ENCODE measurements at places on chromosomes 2 and 18.
A peak's percentile ranks its signal among the peaks of the same experiment; 100 is the strongest.

DNA sequence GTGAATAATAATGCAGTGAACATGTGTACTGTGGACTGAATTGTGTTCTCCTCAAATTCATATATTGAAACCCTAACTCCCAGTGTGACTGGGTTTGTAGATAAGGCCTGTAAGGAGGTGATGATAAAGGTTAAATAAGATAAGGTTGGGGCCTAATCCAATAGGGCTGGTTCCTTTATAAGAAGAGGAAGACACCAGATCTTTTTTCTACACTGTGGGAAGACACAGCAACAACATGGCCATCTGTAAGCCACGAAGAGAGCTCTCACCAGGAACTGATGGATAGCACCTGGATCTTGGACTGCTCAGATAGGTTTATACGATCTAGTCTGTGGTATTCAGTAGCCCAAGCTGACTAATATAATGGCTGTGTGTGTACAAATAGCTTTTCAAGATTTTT lies 66.8 kb downstream of the BMPR2 start:
- DNase-seq = no peak

DNA sequence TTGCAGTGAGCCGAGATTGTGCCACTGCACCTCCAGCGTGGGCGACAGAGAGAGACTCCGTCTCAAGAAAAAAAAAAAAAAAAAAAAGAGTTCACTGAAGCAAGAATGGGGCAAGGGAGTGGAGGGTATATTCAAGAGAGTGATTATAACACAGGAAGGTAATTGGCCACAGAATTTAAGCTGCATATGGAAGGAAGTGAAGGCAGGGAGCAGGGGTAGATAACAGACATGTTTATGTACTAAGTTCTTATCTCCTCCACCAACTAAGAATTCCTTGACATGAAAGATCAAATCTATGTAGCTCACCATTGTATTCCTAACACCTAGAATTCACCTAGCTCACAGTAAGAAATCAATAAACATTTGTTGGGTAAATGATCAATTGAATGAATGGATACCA lies 37.3 kb downstream of the GKN2 start:
- no peak for DNase-seq

GRCh38 chr2:71789556-71790204 lies 336.3 kb downstream of the DYSF start:
- DNase-seq = peak; percentile 58

GRCh38 chr2:37773371-37774130 lies 102.1 kb upstream of the CDC42EP3 start:
- no peak for DNase-seq

DNA sequence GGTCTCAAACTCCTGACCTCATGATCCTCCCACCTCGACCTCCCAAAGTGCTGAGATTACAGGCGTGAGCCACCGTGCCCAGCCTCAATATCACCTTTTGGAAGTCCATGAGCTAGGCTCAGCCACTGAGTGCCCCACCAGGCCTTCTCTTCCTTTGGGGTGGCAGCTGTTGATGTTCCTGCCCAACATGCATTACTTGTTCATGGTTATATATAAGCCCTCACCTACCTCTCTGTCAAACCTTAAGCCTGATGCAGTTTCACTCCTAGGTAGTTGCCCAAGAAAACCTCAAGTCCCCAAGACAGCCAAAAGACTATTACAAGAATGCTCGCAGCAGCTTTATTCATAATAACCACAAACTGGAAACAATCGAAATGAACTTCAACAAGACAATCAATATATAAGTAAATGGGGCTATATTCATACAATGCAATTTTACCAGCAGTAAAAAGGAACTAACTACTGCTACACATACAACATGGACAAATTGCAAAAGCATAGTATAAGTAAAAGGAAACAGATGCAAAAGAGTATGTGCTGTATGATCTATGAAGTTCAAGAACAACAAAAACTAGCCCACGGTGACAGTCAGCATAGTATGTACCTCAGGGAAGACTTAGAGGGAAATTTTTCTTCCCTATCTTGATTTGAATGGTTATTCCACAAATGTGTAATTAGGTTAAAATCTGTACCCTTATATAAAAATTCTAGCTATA lies 59.6 kb upstream of the REL start:
- DNase-seq = no peak

DNA sequence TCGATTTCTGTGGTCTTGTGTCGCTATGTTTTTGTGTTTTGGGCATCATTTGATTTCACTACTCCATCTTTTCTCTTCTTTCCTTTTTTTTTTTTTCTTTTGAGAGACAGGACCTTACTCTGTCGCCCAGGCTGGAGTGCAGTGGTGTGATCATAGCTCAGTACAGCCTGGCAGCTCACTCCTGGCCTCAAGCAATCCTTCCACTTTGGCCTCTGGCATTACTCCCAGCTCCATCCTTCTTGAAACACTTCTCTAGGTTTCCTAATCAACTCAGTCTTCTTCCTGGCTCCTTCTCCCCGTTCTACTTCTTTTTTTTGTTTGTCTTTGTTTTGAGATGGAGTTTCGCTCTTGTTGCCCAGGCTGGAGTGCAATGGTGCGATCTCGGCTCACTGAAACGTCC lies 26.5 kb downstream of the TCF23 start:
- no peak for DNase-seq

- DNase-seq = no peak
These were observed 144.9 kb upstream of the PKDCC start for GRCh38 chr2:41902897-41903296.

GRCh38 chr18:26584745-26585144 lies 36.4 kb upstream of the KCTD1 start:
- DNase-seq = no peak

Measured in fibroblast of skin of abdomen (primary cell).